Vagina (tissue), 2 donors: ENCODE measurements at places on chromosomes 1 and 21.
A peak's percentile ranks its signal among the peaks of the same experiment; 100 is the strongest.

- peaks cover 5% of the 10 kb centered on the region for H3K4me1 ChIP-seq
- H3K27me3 ChIP-seq = no peaks in the 10 kb centered on the region
- DNase-seq = no peak
These were observed 35.3 kb upstream of the NEK2 start for GRCh38 chr1:211710566-211711314.

DNA sequence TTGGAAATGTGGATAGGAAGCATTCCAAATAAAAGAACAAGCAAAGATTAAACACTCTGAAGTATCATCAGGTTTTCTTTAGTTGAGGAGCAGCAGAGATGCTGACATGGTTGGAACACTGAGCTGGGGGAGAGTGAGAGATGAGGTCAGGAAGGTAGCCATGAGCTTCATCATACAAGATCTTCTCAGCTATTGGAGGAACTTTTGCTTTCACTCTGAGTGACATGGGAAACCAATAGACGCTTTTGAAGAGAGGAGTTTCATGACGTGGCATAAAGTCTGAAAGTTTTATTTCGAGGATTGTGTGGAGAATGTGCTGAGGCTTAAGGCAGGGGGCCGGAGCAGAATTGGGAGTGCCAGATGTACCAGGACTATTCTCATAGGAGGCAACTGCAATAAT lies 616.2 kb upstream of the CAMK1G start:
- no peaks in the 10 kb centered on the region for H3K36me3 ChIP-seq
- H3K4me1 ChIP-seq = no peaks in the 10 kb centered on the region
- no peak overlapping the region for H3K4me3 ChIP-seq
- no peaks in the 10 kb centered on the region for H3K27me3 ChIP-seq

GRCh38 chr1:30907481-30908315 lies 860 bp downstream of the SDC3 start:
- peak overlapping the region; percentile 45 for H3K4me3 ChIP-seq
- DNase-seq = no peak
- H3K36me3 ChIP-seq = no peaks in the 10 kb centered on the region
- peak overlapping the region; percentile 52 for H3K27ac ChIP-seq

DNA sequence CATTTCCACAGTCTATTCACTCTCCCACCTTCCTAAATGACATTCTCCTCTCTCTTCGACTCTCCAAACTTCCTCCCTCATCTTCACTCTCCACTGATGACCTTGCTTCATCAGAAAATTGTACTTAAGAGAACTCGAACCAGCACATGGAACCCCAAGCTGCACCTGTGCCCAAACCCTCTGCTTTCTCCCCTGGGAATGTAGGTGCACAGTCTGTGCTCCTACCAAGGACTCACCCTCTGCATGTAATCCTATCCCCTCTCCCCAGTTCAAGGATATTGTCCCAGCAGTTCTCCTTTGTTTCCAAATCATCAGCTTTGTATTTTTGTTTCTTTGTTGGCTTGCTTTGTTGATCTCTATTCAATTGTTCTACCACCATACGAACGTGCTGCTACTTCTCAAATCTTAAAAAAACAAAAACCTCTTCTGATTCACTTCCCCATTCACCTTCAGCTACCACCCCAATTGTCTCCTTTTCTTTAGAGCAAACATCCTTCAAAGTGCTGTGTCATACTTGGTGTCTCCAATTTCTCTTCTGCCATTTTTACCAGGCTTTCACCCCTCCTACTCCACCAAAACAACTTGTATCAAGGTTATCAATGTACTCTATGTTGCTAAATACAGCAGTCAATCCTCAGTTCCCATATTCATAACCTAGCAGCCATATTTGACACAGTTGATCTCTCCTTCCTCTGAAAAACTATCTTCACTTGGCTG lies 26.8 kb downstream of the RAB3B start:
- H3K27ac ChIP-seq = no peak overlapping the region
- no peaks in the 10 kb centered on the region for H3K36me3 ChIP-seq
- DNase-seq = no peak

DNA sequence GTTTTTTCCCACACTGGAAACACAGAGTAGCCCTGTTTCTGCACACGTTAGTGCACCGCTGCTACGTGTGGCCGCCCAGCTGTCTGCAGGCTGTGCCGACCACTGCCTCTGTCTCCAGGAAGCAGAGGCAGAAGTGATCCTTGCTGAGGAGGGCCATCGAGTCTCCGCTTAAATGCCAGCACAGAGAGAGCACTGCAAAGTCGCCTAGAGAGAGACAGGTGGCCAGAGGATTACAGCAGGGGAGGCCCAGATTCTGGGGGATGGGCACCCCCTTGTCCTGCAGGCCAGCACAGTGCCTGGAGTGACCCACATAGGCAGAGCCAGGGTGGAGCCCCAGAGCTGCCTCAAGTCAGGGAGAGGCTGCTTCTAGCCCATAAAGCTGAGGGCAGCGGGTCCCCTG lies 6.1 kb downstream of the TPRG1L start:
- no peak overlapping the region for H3K4me3 ChIP-seq
- H3K36me3 ChIP-seq = peaks cover 68% of the 10 kb centered on the region
- no peak for DNase-seq
- H3K4me1 ChIP-seq = peaks cover 9% of the 10 kb centered on the region
- no peaks in the 10 kb centered on the region for H3K27me3 ChIP-seq

- no peaks in the 10 kb centered on the region for H3K36me3 ChIP-seq
- H3K27me3 ChIP-seq = no peaks in the 10 kb centered on the region
- no peak overlapping the region for H3K4me3 ChIP-seq
- peaks cover 55% of the 10 kb centered on the region for H3K4me1 ChIP-seq
- no peak overlapping the region for H3K27ac ChIP-seq
These were observed 14.0 kb downstream of the SFPQ start for GRCh38 chr1:35178874-35179380.

- H3K4me3 ChIP-seq = no peak overlapping the region
- H3K36me3 ChIP-seq = no peaks in the 10 kb centered on the region
- H3K27me3 ChIP-seq = no peaks in the 10 kb centered on the region
- H3K4me1 ChIP-seq = no peaks in the 10 kb centered on the region
These were observed 15.5 kb downstream of the AZIN2 start for GRCh38 chr1:33096363-33097005.

GRCh38 chr1:22689505-22689904 lies 21.1 kb upstream of the EPHB2 start:
- no peak overlapping the region for H3K4me3 ChIP-seq
- no peaks in the 10 kb centered on the region for H3K27me3 ChIP-seq
- no peaks in the 10 kb centered on the region for H3K4me1 ChIP-seq
- no peak for DNase-seq
- no peaks in the 10 kb centered on the region for H3K36me3 ChIP-seq

DNA sequence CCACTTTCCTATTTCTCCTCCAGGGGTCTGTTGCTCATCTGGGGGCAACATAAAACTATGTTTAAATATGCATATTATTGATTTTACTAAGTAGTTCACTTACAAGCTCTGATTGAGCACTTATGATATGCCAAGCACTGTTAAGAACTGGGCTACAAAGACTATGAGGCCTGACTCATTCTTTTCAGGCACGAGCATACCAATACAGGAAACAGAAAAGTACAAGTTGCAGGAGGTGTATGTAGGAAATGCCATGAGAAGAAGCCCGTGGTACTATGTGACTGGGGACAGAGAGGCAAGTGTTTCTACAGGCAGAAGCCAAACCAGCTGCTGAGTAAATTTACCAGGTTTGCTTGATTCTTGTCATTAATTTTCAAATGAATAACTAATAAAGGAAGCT lies 120.4 kb upstream of the PTGFR start:
- H3K4me1 ChIP-seq = no peaks in the 10 kb centered on the region
- H3K27ac ChIP-seq = no peak overlapping the region
- H3K27me3 ChIP-seq = no peaks in the 10 kb centered on the region
- DNase-seq = no peak
- no peak overlapping the region for H3K4me3 ChIP-seq

DNA sequence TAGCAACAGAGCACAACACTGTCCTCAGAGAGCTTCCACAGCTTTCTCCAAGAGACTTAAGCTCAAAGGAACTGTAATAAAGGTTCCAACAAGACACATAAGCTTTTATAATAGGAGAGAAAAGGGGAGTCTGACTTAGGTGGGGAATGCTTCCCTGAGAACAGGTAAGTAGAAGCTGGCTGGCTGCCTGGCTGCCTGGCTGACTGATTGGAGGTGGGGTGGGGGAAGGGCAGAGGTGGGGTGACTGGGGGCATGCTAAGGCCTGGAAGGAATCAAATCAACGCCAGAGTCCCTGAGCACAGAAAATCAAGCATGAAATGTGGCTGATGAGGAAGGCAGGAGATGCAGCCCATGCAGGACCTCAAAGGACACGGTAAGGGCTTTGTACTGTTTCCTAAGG lies 45.8 kb downstream of the DMAP1 start:
- H3K36me3 ChIP-seq = no peaks in the 10 kb centered on the region
- H3K27me3 ChIP-seq = no peaks in the 10 kb centered on the region
- no peak overlapping the region for H3K27ac ChIP-seq
- no peak for DNase-seq

DNA sequence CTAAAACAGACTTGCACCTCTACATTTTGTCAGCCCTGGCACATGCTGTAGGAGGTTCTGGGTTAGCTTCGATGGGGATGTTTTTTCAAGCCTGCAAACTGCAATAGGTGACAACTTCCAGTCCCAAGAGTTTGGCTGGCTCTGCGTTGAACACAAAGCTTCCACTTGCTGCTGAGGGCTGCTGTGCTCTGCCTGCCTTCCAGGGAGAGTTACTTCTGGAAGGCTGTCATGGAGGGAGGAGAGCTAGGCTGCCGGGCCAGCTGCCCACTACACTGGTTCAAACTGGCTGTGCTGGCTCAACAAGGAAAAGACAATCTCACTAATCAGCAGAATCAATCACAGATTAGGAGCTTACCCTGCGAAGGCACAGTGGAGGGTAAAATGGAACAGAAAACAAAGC lies 46.7 kb upstream of the PPP2R5A start:
- DNase-seq = no peak
- no peaks in the 10 kb centered on the region for H3K36me3 ChIP-seq
- H3K4me1 ChIP-seq = peaks cover 40% of the 10 kb centered on the region
- H3K4me3 ChIP-seq = no peak overlapping the region

GRCh38 chr21:33455686-33456446 lies 23.9 kb downstream of the TMEM50B start:
- H3K27me3 ChIP-seq = no peaks in the 10 kb centered on the region
- DNase-seq = no peak

GRCh38 chr1:30537279-30537678 lies 186.1 kb downstream of the MATN1 start:
- no peaks in the 10 kb centered on the region for H3K4me1 ChIP-seq
- no peak overlapping the region for H3K4me3 ChIP-seq
- H3K36me3 ChIP-seq = no peaks in the 10 kb centered on the region
- H3K27ac ChIP-seq = no peak overlapping the region

GRCh38 chr1:61051719-61052394 lies 30.5 kb upstream of the NFIA start:
- no peak for DNase-seq
- no peaks in the 10 kb centered on the region for H3K27me3 ChIP-seq
- H3K4me3 ChIP-seq = no peak overlapping the region
- H3K4me1 ChIP-seq = peaks cover 42% of the 10 kb centered on the region

DNA sequence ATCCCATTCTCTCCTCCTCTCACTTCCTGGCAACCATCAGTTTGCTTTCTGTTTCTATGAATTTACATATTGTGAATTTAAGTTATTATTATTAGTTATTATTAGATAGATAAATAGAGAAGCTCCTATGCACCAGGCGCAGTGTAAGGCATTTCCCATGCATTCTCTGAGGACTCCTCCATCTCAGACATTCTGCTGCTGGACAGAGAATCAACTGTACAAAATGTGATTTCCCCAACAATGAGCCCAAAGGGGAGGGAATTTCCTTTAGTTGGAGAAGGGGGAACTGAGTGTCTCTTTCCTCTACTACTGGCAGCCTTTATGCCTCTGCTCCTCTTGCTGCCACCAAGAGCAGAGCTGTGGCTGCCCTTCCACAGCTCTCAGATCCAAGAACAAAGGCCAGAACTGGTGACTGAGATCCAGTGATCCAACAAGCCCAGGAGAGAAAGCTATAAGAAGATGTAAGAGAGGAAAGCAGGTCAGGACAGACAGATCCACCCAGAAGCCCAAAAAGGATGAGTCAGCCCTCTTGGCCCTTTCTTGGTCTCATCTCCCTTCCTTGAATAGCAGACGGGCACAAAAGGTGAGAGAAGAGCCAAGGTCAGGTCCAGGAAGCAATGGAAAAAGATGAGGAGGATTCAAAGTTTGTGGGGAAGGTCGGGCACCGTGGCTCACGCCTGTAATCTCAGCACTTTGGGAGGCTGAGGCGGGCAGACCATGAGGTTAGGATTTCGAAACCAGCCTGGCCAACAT lies 3.5 kb upstream of the IVL start:
- H3K4me3 ChIP-seq = no peak overlapping the region
- H3K27me3 ChIP-seq = no peaks in the 10 kb centered on the region
- H3K36me3 ChIP-seq = no peaks in the 10 kb centered on the region
- peak overlapping the region; percentile 58 for H3K27ac ChIP-seq
- H3K4me1 ChIP-seq = peaks cover 20% of the 10 kb centered on the region

GRCh38 chr1:43522776-43523480 lies 7.8 kb upstream of the PTPRF start:
- H3K27me3 ChIP-seq = no peaks in the 10 kb centered on the region
- H3K36me3 ChIP-seq = no peaks in the 10 kb centered on the region
- no peak for DNase-seq
- no peaks in the 10 kb centered on the region for H3K4me1 ChIP-seq
- H3K27ac ChIP-seq = no peak overlapping the region
- H3K4me3 ChIP-seq = no peak overlapping the region

DNA sequence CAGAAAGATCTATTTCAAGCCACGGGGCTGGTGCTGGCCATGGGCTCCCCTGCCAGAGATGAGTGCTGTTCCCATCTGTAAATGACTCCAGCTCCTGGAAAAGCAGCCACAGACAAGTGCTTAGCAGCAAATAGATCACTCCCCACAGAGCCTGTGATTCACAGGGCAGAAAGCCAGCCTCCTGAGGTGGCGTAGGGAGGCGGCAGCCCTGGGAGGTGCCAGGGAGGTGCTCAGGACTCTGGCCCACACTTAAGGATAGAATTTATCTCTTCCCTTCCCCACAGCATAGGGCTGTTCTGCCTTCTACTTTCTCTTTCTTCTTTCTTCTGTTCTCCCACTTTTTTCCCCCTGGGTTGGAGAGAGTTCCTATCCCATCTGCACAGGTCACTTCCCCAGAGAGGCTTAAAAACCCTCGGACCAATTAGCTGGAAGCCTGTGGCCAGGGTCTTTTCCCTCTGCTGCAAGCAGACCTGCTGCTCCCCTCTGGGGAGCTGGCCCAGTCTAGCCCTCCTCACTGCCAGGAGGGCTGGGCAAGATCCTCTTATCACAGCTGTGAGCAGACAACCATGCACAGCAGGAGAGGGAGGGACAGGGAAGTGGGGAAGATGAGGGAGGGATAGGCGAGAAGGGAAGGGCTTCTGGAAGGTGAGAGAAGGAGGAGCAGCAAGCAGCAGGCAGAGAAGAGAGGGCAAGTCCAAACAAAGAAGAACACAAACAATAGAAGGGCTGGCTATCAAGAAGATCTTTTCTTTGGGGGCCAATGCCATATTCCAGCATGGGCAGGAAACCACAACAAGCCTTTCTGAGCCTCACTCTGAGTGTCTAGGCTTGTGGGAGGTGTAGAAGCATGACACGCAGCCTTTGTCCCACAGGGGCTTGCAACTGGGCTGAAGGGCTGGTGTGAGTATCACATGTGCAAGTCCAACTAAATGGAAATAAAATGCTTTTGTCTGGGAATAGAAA lies 41.0 kb downstream of the KCND3 start:
- H3K4me1 ChIP-seq = peaks cover 17% of the 10 kb centered on the region
- H3K27me3 ChIP-seq = no peaks in the 10 kb centered on the region
- H3K4me3 ChIP-seq = no peak overlapping the region
- no peaks in the 10 kb centered on the region for H3K36me3 ChIP-seq
